ENCODE measurements at places on chromosomes 1 and 21.

GRCh38 chr1:187838335-187839293 lies 1009.9 kb downstream of the PLA2G4A start:
- no peak for DNase-seq

GRCh38 chr21:39097335-39097861 lies 85.9 kb downstream of the PSMG1 start:
- no peak for DNase-seq

DNA sequence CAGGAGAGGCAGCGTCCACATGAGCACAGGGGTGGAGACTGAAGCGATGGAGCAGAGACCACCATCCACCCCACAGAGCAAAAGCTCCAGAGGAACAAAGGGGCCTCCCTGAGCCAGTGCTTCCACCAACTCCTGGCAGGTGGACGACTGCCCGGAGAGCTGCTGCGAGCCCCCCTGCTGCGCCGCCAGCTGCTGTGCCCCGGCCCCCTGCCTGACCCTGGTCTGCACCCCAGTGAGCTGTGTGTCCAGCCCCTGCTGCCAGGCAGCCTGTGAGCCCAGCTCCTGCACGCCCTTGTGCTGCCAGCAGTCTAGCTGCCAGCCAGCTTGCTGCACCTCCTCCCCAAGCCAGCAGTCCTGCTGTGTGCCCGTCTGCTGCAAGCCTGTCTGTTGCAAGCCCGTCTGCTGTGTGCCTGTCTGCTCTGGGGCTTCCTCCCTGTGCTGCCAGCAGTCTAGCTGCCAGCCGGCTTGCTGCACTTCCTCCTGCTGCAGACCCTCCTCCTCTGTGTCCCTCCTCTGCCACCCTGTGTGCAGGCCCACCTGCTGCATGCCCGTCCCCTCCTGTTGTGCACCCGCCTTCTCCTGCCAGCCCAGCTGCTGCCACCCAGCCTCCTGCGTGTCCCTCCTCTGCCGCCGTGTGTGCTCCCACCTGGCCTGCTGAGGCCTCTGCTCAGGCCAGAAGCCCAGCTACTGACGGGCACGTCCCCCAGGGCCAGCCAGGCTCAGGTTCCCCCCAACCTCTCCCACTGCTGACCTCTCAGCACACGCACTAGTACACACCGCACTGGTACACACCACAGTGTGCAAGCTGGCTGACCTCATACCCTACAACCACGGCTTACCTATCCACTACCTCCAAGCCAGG lies 5.4 kb downstream of the KRTAP10-12 start:
- no peak for DNase-seq

DNA sequence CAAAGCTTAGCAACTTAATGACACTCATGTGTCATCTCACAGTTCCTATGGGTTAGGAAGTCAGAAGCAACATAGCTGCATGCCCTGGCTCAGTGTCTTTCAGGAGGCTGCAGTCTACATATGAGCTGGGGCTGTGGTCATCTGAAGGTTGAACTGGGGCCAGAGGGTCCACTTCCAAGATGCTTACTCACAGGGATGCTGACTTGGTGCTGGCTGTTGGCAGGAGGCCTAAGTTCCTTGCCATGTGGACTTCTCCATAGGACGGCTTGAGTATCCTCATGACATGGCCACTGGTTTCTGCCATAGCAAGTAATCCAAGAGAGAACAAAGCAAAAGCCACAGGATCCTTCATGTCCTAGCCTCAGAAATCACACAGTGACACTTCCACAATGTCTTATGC lies 12.1 kb upstream of the FAM43B start:
- no peak for DNase-seq

DNA sequence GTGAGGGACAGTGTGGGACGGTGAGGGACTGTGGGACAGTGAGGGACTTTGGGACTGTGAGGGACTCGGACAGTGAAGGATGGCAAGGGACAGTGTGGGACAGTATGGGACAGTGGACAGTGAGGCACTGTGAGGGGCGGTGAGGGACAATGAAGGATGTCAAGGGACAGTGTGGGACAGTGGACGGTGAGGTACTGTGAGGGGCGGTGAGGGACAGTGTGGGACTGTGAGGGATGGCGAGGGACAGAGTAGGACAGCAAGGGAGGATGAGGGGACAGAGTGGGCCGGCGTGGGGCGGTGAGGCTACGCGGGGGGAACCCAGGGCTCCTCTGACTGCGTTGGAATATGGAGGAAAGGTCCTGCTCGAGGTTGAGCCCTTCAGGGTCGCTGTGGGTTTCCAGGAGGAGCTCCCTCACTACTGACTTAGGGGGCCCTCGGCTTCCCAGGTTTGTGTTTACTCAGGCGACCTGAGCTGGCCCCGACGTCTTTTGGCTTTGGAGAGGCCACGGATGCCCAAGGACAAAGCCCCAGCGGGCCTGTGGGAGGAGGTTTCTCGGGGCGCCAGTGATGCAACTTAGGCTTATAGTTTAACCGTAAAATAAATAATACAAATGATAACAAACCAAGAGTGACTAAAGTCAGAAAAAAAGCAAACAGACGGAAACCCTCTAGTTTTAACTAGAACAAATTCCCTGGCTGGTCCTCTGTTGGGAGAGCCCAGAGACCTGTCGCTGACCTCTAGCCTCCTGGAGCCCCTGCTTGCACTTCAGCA lies 1.1 kb upstream of the ERRFI1 start:
- DNase-seq = no peak

DNA sequence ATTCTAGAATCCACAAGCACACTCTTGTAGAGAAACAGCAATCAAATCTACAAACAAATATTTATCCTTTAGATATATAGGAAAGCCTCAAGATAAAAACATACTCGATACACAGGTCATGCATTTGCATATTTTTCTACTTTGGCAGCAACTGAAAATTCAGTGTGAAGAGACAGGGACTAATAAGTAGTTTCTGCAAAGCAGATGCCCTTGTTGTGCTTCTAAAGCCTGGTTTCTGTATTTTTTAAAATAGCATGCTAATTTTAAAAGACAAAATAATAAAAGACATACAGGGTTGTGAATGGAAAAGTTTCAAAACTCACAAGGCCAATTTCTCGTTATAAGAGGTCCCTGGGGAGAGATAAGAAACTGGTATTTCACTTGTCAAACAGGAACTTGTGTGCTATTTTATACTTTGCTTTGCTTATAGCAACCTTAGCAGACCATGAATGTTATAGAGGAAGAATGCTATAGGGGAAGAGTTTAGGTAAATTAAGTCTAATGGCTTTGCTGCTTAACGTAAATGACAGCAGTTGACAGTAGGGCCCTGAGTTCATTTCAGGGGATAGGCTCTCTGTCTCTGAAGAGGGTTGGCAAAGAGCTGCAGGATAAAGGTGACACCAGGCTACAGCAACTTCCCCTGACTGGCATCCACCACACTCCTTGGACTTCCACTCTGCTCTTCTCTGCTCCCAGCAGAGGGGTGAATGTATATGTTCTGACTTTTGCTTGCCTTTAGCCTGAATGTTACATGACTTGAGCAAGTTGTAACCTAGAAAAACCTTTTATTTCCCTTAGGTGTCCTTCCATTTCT lies 9.4 kb upstream of the RGS13 start:
- no peak for DNase-seq

DNA sequence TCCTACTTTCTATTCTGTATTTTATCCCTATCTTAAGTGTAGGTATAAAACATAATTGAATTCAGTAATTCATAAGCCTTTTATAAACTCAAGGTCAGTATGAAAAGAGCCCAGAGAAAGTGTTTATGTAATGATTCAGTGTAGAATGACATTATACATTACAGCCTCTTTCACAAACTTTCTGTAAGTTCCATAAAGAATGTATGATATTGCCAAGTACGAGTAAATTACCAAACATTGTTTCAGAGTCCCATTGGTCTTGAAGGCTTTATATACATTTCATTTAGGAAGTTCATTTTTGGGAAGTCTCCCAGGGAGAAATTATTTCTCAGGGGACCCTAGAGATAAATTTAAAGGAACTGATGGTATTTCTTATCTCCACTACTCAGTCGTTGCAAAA lies 37.8 kb upstream of the VAMP3 start:
- DNase-seq = no peak

DNA sequence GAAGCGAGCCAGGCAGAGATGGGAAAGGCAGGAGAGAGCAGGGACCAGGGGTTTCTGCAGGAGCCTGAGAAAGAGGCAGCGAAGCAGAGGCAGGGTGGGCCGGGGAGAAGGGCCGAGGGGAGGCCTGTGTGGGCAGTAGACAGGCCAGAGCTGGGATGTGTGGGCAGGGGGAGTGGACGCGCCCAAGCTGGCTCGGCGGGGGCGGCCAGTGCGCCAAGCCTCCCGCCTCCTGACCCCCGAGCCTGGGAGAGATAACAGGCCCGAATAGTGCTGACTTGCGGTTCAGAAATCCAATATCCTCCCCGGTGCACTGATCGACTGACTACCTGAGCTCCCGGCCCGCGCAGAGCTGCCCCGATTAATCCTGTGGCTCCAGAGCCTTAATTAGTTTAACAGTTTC lies 41.9 kb downstream of the AHDC1 start:
- DNase-seq = no peak

DNA sequence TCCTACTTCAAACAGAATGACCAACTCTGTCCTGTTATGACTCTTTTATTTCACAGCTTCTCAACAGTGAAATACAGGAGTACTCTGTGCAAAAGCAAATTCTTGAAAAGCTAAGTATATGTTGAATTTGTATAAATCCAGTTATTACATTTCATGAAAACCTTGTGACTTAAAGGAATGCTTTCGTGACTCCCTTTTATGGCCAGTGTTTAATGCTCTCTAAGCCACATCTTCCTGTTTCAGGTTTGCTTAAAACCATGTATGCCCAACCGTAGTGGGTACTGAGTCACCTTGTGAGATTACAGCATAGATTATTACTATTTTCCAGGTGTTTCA lies 40.2 kb upstream of the KIF1B start:
- no peak for DNase-seq

- no peak for DNase-seq
Observed at GRCh38 chr1:152577168-152577567, 3.1 kb downstream of the LCE3D start.

GRCh38 chr21:28714777-28715464 lies 277.8 kb downstream of the LTN1 start:
- DNase-seq = no peak

GRCh38 chr1:163083690-163084089 lies 14.5 kb downstream of the RGS4 start:
- DNase-seq = no peak

GRCh38 chr1:112393631-112393974 lies 2.4 kb upstream of the CTTNBP2NL start:
- no peak for DNase-seq

- DNase-seq = no peak
Observed at GRCh38 chr21:44424608-44425306, 30.6 kb upstream of the LRRC3 start.

- DNase-seq = no peak
Observed at GRCh38 chr1:157140063-157140588, 1.9 kb upstream of the ETV3 start.

GRCh38 chr1:105872817-105873216 lies 1183.7 kb upstream of the PRMT6 start:
- DNase-seq = no peak

- DNase-seq = peak; percentile 98
Observed at GRCh38 chr1:44819608-44820327, 11.4 kb downstream of the BTBD19 start.

DNA sequence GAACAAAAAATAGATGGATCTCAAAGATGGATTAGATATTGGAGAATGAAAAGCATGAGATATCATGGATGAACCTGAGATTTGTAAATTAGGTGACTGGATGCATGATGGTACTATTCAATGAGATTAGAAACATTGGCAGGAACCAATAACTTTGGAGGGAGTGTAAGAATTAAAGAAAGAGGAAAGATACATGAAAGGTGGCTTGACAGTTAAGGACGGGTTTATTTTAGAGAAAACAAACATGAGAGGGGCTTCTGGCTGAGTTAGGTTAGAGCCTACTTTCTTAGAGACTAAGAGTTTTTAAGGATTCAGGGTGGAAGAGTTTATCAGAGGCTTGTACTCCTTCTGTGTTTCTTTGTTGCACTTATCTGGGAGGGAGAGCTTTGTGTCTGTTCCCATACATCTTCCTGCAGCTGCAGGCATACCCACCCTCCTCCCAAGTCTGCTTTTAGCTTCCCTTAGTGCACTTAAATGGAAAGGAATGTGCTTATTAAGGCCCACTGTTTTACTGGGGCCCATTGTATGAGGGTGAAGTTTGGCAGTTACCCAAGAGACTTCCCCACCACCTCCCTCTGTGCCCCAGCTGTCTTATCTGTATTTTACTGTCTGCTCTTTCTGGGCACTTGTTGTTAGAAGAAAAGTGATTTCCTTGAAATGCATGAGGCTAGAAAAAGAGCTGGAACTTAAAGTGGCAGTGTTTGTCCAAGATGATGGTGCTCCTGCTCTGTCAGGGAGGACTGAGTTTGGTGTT lies 26.1 kb upstream of the CR2 start:
- peak; percentile 87 for DNase-seq

GRCh38 chr1:221873673-221874072 lies 131.8 kb upstream of the DUSP10 start:
- DNase-seq = peak; percentile 51

GRCh38 chr1:235918032-235918431 lies 51.3 kb upstream of the LYST start:
- DNase-seq = no peak
